ENCODE measurements at places on chromosomes 3 and 15.

DNA sequence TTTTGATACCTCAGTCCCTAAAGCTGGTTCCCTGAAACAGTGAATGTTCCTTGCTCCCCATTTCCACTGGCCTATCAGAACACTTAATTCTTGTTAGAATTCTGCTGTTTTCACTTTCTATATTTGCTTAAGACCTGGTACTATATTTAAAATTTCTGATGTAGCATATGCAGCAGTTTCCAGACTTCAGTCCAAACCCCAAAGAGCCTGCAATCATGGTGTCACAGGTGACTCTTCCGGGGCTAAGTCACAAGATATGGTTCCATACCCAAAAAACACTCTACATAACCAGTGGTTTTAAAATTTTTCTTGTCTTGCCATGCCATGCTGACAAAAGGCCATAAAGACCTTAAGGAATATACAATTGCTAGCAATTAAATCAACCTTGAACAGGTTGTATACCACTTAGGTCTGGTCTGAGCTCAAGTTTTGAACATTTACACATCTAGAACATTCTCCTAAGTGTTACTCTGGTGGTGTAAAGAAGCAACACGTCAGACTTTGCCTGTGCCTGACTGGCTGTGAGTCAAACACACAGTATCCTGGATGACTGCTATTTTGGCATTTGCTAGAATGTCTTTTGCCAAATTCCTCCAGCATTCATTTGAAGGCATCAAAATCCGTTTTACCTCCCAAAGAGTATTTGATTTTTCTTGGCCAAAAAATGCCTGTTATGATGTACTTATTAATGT, 160.0 kb downstream of the FRMD5 start:
- DNase-seq, result no peak

- DNase-seq, result no peak
These were observed 262.5 kb downstream of the CGGBP1 start for GRCh38 chr3:87796137-87796842.

GRCh38 chr15:67680641-67681040, 138.1 kb downstream of the MAP2K5 start:
- DNase-seq, result no peak

GRCh38 chr3:136036306-136036705, 70.8 kb downstream of the PPP2R3A start:
- no peak for DNase-seq

GRCh38 chr3:173440514-173440913, 43.0 kb downstream of the NLGN1 start:
- no peak for DNase-seq

- DNase-seq, result no peak
These were observed 171.1 kb downstream of the RORA start for GRCh38 chr15:61057830-61058529.

DNA sequence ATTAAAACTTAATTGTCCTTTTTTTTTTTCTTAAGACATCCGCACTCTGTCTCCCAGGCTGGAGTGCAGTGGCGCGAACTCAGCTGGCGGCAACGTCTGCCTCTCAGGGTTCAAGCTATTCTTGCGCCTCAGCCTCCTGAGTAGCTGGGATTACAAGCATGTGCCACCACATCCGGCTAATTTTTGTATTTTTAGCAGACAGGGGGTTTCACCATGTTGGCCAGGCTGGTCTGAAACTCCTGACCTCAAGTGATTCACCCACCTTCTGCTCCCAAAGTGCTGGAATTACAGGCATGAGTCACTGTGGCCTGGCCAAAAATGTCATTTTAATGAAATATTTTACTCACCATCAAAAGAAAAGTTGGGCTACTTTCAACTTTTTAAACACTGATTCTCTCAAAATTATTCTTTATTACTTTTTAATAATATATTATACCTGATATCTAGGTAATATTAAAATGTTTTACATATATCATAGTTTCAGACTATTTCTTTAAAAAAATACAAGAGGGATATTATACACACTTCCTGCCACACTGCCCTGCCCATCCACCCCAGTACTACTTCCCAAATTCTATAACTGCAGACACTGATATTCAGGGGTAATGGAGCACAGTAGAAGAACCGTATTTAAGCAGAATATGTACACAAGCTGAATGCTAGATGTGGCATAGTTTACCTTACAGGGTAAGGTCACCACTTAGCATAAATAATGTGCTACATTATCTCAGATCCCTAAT, 723.9 kb upstream of the ZNF385D start:
- no peak for DNase-seq

GRCh38 chr3:125957674-125958510, 11.1 kb upstream of the ROPN1B start:
- DNase-seq, result no peak

- DNase-seq, result no peak
These were observed 21.4 kb upstream of the GPR171 start for GRCh38 chr3:151224268-151224866.

DNA sequence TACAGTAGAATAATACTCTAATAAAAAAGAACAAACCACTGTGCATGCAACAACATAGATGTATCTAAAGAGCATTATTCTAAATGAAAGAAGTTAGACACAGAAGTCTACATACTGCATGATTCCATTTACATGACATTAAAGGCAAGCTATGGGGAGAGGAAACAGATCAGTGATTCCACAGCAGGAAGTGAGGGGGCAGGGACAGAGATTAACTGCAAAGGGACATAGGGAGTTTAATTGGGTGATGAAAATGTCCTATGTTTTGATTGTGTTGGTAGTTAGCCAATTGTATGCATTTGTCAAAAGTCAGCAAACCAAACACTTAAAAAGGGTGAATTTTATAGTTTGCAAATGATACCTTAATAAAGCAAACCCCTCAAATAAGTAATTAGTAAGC, 13.8 kb downstream of the CRYGS start:
- DNase-seq, result no peak

DNA sequence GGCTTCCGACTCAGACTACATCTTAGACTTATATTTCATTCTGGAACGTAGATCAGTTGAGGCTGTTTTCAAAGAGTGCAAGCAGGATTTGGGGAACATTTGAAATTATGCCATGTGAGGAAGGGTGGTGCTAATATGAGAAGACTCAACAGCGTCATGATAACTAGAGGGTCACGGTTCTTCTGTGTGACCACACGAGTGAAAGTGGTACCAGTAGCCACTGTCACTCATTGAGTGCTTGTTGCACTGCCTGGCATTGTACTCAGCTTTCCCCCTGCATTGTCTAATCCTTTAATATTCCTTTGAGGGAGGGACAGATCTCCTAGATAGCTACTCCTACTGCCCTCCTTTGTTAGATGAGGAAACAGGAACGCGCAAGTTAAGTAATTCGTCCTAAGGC, 81.3 kb upstream of the PLXNA1 start:
- no peak for DNase-seq

GRCh38 chr15:62972814-62973213, 69.7 kb upstream of the TPM1 start:
- no peak for DNase-seq

- DNase-seq, result no peak
These were observed 22.7 kb upstream of the TMEM41A start for GRCh38 chr3:185521349-185522138.

DNA sequence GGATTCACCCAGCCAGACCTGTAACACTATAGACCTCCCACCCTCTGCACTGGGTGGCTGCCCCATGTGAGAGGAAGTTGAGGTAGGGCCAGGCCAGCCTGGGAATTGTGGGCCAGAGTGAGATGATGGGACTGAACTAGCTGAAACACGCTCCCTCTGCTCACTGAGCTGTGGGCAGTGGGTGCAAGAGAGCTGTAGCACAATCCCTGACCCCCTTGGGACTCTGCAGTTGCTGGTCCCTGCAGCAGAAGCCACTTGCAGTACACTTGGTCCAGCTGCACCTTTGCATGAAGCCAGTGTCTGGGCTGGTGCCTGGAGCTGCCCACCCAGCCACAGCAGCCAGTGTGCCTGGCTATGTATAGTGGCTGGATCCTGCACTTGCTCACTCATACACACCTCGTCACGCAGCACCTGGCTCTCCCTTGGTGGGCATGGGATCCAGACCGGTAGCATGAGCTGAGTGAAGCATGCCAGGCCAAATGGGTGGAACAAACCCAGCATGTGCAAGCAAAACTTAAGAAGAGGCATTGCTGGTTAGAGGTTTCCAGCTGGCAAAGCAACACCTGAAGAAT, 805.7 kb upstream of the GBE1 start:
- DNase-seq, result no peak

- DNase-seq, result no peak
These were observed 7.8 kb upstream of the CAMP start for GRCh38 chr3:48215466-48215865.

DNA sequence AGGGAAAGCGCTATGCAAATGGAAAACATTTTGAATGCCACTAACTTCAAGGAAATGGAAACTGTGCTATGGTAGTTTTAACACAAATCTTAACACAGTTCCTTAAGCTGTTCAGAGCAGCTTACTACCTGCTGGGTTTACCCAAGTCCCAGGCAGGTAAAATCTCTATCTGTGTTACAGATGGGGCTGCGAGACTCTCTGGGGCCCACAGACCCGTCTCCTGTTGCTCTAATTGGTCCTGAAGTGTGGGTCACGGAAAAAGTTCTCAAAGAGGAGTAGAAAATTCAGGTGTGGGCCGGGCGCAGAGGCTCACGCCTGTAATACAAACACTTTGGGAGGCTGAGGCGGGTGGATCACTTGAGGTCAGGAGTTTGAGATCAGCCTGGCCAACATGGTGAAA, 16.9 kb upstream of the ZFYVE19 start:
- no peak for DNase-seq

- DNase-seq, result no peak
These were observed 611 bp upstream of the FANCI start for GRCh38 chr15:89243046-89243690.

DNA sequence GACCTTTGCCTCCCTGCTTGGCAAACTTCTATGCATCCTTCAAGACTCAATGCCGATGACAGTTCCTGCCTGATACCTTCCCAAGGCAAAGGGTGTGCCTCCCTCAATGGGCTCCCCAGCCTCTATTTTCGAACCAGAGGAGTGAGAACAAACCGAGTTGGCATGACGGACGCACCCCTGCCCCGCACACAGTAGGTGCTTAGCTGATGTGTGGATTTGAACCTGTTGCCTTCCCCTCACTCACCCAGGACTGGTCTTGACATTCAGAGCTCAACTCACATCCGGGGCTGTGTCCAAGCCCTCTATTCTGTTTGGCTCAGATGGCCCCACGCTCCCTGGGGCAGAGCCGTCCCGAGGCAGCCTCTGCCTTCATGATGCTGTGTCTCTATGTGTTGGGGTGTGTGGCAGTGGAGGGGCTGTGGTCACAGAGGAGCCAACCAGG, 52.2 kb upstream of the SLC6A11 start:
- no peak for DNase-seq

DNA sequence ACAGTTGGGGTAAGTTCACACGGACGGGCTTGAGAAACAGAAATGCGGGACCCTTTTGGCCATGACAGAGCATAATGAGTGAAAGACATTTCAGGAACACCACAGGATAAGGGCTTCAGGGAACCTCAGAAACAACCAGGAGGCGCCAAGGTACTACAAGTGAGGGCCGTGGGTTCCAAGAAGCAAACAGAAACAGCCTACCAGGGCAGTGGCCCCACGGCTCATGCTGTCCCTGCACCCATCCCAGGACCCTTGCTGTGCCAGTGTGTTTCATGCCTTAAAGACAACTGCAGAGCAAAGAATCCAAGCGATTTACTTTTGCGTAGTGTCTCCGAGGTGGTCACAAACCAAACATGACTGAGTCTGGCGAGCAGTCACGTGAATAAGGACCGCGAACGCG, 54.0 kb downstream of the RUBCN start:
- no peak for DNase-seq

- DNase-seq, result no peak
These were observed 24.3 kb upstream of the FLNB start for GRCh38 chr3:57983734-57984518.

GRCh38 chr3:88988906-88989305, 118.5 kb upstream of the EPHA3 start:
- no peak for DNase-seq

GRCh38 chr15:77487469-77487842, 66.8 kb downstream of the HMG20A start:
- DNase-seq, result no peak

- DNase-seq, result no peak
These were observed 15.9 kb downstream of the HPS3 start for GRCh38 chr3:149145356-149145755.

DNA sequence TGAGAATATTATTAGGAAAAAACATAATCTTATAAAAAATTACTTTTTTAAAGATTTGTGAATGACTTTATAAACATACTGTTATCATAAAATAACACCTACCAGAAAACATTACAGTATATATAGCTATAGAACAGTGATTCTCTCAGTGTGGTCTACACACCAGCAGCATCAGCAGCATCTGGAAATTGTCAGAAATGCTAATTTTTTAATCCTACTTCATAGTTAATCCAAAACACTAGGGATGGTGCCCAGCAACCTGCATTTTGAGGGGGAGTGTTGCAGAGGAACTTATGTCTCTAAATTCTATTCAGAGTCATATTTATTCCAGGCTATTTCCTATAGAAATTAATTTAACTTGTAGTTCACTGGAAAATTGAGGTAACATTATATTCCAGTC, 1107.8 kb downstream of the IGSF11 start:
- no peak for DNase-seq

DNA sequence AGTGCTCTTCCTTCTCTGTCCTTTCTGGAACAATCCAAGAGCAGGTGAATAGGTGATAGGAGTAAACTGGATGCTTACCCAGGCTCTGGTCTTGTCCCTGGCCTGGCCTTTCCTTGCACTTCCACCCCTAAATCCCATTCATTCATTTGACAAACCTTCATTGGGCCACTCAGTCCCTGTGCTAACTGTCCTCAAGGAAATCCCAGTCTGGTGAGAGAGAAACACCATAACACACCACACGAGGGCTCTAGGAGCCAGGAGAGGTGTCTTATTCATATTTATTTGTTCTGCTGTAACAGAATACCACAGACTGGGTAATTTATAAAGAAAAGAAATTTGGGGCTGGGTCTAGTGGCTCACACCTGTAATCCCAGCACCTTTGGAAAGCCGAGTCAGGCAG, 22.8 kb downstream of the EFCC1 start:
- DNase-seq, result no peak

DNA sequence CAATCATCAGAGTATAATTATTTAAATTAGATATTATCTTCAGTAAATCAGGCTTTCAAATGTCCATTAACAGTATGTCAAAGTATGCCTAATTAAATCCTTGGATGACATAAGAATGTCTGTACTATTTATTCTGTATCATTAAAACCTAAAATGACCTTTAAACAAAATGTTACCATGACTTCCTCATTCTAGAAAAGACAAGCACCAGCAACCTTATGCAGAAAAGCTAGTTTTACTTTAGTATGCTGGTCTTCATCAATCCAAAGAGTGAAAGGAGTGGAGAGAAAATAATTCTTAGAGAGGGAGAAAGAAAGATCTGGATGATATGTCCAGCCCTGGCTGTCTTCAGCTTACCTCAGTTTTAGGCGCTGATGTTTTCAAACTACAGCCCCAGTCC, 140.1 kb upstream of the UBE2E2 start:
- DNase-seq, result no peak

GRCh38 chr15:48336940-48337339, 5.7 kb downstream of the DUT start:
- no peak for DNase-seq

- no peak for DNase-seq
These were observed 14.4 kb upstream of the CCDC39 start for GRCh38 chr3:180693656-180694055.

GRCh38 chr3:147240581-147240980, 165.8 kb downstream of the ZIC4 start:
- no peak for DNase-seq

- DNase-seq, result no peak
These were observed 109.2 kb downstream of the LRRK1 start for GRCh38 chr15:101028321-101028720.
